ENCODE measurements at places on chromosomes 2 and 18.

DNA sequence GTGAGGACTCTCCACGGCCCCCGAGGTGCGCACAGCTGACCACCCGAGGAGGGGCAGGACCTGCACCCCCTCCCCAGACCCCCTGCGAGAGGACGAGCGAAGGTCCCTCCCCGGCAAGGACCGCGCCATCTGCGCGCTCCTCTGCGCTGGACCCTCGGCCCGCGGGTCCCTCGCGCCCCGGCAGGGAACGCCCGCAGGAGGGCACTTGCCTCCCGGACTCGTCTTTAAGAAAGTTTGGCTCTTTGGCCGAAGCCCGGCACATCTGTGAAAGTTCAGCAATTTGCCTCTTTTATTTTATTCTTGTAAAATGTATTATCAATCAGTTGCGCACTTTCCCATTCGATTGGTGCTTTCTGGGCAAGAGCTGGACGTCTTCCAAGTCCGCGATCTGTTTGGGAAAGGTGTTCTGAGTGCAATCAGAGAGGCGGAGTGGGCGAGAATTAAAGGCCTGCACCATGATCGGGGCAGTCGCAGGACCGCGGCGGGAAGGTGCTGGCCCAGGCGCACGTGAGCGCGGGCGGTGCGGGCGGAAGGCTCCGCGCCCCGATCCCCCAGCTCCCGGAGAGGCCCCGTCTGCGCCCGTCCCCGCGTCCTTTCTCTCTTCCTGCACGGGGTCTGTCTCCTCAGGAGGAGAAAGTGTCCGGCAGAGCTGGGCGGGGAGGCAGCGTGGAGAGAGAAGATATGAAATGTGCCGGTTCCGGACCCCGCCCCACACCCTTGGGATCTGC lies 1.6 kb upstream of the ALKAL2 start:
- no peak for DNase-seq

DNA sequence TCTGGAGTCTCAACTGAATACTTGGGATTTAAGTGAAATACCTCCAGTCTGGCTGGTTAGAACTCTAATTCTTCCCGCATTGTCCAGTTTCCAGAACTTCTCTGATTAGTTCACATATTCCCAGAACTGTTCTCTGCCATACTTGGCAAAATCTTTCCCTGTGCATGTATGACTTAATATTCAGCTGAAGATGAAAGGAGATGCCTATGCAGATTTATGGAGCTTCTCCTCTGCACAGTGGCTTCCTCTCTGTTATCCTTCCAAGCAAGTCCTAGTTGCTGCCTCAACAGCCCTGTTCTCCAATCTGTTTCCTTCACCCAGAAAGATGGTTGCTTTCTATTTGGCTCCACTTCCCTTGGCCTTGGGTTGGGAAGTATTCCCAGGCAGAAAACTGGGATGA lies 155.4 kb upstream of the GATA6 start:
- DNase-seq = no peak

DNA sequence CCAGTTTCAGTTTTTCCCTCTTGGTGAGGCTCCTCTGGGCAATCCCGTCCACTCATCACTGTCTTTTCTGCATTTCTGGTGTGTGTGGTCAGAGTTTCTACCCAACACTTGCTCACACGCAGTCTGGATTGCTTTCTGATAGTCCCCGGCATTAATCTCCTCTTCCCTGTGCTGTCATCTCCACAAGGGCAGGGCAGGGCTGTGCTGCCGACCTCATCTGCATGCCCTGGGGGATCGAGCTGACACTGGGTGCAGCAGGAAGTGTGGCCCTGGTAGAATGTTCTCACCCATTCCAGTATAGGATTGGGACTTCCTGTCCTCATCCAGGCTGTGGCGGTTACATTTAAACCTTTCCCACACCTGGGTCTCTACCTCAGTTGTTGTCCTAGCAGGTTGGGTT lies 80.0 kb upstream of the FAM136A start:
- DNase-seq = peak; percentile 20

GRCh38 chr18:74457725-74458421 lies 765 bp upstream of the DIPK1C start:
- no peak for DNase-seq
